ENCODE measurements at places on chromosomes 11 and 22. TPM values are rescaled to one million over a fixed set of nuclear protein-coding genes. Genes with fewer than 3 reads are reported as not detected.

DNA sequence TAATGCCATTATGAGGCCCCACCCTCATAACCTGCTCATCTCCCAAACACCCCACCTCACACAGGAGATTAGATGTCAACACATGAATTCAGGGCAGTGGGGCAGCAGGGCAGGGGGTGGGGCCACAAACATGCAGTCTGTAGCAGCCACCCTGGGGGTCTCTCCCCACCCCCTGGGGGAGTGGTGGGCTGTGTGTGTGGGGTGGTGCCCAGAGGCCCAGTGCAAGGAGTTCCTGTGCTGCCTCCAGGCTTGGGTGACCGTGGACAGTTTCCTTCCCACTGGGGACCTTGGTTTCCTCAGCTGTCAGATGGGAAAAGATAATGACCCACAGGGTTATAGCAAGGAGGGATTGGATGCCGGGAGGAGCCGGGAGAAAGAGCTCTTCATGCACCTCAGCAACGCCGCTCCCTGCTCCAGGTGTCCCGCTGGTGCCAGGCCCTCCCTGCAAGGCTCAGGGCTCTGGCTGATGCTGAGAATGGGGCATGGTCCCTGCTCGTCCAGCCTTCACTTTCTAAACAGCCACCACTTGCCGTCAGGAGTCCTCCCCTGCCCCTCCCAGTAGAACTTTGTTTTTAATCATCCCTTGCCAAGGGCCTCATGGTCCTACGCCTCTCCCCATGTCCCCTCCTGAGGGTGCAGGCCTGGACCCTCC lies 2.0 kb upstream of the MRGPRF start:
- DNase-seq = no peak

- no peak for DNase-seq
These were observed 28.6 kb downstream of the ADAMTS15 start for GRCh38 chr11:130476922-130477491.

DNA sequence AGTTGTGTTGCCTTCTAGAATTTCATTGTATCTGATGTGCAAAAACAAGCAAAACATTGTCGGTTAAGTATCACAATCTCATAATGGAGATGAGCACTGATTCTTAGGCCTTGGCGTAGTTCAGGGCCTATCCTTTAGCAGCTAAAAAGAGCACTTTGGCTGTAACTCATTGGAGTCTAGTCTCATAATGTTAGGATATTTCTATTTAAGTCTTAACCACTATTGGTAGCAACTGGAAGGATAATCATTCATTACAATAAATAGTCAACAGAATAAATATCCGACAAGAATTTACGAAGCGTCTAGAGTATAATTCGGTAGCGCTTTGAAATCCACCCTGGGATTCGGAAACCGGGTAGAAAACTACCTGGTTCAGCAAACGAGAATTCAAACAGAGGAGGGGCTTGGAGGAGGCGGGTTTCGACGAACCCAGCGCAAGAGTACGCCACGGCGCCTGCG lies 461 bp upstream of the EED start:
- peak; percentile 92 for DNase-seq

DNA sequence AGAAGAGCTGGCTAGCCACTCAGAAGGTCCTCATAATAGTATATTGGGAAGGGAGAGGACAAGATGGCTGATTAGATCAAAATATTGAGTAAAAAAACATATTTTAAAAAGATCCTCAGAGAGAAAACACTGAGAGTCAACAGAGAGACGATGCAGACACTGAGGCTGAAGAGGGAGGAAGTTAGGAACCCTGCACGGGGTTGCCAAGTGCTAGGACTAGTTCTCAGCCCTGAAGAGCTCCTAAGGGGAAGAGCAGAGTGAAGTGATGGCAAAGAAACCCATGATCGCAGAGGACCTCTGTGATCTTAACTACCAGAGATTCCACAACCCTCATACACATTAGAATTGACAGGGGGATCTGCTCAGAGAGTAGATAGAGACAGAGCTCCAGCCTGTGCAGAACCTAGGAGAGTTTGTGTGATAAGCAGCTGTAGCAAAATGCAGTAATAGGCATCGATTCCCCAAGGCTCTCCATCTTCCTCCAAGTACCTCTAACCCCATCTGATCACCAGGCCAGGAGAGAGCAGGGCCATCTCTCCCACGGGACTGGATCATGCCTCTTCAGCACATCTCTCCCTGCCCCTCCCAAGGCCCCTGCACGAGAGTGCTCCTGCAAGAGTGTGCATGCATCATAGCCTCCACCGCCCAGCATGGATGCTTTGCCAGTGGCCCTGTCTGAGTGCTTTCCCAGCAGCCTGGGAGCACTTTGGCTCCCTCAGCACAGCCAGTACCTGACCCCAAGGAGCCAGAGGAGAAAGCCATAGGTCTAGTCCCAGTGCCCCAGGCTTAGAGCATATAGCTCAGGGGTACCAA lies 41.2 kb upstream of the ARL14EP start:
- peak; percentile 7 for DNase-seq

- DNase-seq = peak; percentile 32
These were observed 48.7 kb upstream of the TNRC6B start for GRCh38 chr22:40128989-40129388.

GRCh38 chr22:47409539-47410275 lies 647.3 kb downstream of the TBC1D22A start:
- DNase-seq = no peak

DNA sequence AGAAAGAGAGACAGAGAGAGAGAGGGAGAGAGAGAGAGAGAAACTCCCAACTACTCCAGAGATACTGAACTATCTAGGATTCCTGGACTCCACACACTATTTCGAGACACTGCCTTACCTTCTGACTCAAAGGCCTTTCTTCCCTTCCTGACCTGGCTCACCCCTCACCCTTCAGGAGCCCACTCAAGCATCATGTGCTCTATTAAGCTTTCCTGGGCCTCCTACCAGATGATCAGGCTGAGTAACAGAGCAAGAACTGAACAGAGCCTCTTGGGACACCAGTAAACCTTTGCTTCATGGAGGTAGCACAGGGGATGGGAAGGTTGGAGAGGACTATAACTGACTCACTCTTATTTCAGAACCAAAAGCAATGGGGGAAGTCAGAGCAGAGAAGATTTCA lies 31.4 kb downstream of the PLEKHA7 start:
- no peak for DNase-seq

Gene GSTT2
- not detected for total RNA-seq

Gene ARHGAP42
- total RNA-seq = not detected

- DNase-seq = no peak
These were observed 33.4 kb downstream of the PARVB start for GRCh38 chr22:44057401-44057987.

DNA sequence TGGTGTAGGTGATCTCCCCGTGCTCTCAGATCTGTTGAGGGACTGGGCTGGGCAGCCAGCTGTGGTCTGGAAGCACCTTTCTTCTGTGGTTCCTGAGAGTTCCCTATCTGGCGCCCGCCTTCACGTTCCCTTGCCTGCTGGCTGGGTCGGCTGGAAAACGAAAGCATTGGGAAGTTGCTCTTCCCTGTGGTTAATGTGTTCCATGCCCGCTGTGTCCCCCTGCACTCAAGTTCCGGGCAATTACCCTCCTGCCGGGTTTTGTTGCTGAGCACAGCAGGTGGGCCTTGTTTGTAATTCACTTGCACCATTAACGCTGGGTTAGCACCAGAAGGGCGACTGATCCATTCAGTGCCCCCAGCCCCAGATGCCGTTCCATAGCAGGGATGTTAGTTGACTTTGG lies 134.1 kb downstream of the GRIK4 start:
- no peak for DNase-seq

Gene SDHAF2
- 33.6 TPM for total RNA-seq

Gene KCNJ5
- not detected for total RNA-seq

Gene GRAP2
- total RNA-seq = 40.6 TPM

GRCh38 chr11:104547996-104548661 lies 350.1 kb downstream of the CASP12 start:
- DNase-seq = peak; percentile 12

DNA sequence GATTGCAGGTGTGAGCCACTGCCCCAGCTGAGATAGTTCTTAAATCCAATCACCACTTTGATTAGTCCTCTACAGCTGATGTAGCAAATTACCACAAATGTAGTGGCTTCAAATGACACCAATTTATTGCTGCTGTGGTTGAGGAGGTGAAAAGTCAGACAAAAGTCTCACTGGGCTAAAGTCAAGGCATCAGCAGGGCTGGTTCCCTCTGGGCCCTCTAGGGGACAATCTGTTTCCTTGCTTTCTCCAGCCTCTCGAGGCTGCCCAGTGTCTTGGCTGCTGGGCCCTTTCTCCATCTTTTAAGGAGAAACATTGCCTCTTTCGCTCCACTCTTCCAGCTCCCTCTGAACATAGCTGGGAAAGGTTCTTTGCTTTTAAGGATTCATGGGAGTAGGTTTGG lies 50.5 kb upstream of the SHANK2 start:
- no peak for DNase-seq

Gene TPCN2
- total RNA-seq = 10.4 TPM

DNA sequence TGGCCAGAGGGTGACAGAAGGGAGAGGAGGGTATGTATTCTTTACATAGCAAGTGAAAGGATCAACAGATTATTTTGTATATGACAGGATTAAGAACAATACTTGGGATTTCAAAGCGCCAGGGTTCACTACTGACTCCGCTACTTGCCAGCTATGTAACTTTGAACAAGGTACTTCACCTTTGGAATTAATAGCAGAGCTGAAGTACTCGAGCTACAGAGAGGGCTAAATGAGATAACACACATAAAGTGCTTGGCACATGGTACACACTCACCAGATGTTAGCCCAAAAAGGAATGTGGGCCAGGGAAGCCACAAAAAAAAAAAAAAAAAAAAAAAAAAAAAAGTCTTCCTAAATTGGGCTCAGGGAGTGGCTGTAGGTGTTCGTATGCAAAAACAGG lies 408.4 kb downstream of the BUD13 start:
- no peak for DNase-seq

Gene CACNA1I
- 0.39 TPM for total RNA-seq

Gene SEC14L6
- not detected for total RNA-seq

- DNase-seq = no peak
These were observed 1433.8 kb downstream of the BRD1 start for GRCh38 chr22:48393885-48394284.

DNA sequence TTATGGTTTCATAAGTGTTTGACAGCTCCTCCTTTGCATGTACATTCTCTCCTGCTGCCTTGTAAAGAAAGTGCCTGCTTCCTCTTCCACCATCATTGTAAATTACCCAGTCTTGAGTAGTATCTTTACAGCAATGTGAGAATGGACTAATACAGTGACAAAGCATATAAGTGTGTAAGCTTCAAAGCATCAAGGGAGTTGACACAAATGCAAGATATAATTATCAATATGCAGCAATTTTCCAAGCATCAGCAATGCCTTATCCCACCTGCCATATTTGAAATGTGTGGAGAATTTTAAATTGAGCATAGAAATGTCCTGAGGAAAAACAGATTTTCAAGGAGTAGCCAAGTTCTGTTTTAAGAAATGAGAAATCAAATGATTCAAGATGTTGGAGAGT lies 1.7 kb upstream of the OR5AL1 start:
- no peak for DNase-seq

Gene BTG4
- total RNA-seq = not detected

GRCh38 chr11:41714101-41714500 lies 254.6 kb upstream of the LRRC4C start:
- no peak for DNase-seq

Gene ZP1
- total RNA-seq = not detected

DNA sequence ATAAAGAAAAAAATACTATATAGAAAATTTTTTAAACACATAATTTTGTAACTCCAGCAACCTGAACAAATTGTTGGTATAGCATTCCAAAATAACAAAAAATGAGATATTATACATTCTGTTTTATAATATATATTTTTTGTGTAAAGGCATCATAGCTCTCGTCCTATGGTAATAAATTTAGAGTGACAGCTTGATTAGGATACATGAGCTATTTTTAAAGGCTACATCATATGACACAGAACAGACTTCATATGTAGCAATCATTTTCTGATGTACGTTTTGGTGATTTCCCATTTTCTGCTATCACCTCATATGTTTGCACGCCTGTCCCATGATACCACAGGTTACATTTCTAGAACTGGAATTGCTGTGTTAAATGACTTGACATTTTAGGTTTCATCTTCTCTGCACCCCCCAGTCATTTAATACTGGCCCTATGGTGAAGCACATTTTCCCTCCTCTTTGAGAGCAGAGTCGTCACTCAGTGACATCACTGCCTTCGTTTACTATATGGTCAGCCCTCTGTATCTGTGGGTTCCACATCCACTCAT lies 19.5 kb downstream of the PC start:
- DNase-seq = no peak

Gene PNPLA5
- not detected for total RNA-seq

Gene SLC22A9
- total RNA-seq = not detected

GRCh38 chr11:15923183-15923582 lies 433.2 kb downstream of the SOX6 start:
- DNase-seq = no peak

Gene MMP7
- not detected for total RNA-seq

DNA sequence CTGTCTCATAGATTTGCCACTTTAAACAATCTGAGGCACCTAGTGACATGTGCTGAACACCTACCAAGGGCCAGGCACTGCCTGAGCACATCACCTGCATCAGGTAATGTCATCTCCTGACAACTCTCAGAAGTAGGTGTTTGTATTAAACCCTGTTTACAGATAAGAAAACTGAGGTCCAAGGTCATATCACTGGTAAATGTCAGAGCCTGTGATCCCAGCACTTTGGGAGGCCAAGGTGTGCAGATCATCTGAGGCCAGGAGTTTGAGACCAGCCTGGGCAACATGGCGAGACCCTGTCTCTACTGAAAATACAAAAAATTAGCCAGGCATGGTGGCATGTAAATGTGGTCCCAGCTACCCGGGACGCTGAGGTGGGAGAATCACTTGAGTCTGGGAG lies 39.1 kb upstream of the ACCSL start:
- DNase-seq = no peak

GRCh38 chr22:30308518-30309230 lies 18.1 kb downstream of the TBC1D10A start:
- peak; percentile 62 for DNase-seq

- peak; percentile 24 for DNase-seq
These were observed 29.1 kb downstream of the DRD2 start for GRCh38 chr11:113446112-113446511.

GRCh38 chr11:132055296-132055695 lies 684.9 kb downstream of the NTM start:
- no peak for DNase-seq
